ENCODE measurements at places on chromosomes 4 and X.

DNA sequence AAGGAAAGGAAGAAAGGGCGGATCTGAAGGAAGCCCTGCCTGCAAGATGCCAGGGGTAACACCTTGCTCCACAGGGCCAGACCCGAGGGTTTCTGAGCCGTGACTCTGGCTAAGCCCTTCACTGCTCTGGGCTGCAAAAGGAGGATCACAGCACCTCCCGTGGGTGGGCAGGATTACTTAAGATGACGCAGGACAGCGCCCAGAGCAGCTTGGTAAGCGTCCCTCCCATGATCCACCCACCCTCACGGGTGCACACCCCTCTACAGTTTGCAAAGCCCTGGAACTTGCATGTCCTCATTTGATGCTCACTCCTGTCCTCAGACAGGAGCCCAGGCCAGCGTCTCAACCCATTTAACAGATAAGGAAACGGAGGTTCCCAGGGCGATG is 64.9 kb downstream of the CRMP1 start:
- no peaks in the 10 kb centered on the region for H3K36me3 ChIP-seq
- no peak overlapping the region for H3K27ac ChIP-seq
- no peak overlapping the region for H3K4me3 ChIP-seq
- no peak for DNase-seq
- H3K4me1 ChIP-seq = no peaks in the 10 kb centered on the region

GRCh38 chr4:6529021-6529420 is 46.0 kb upstream of the MAN2B2 start:
- H3K27ac ChIP-seq = no peak overlapping the region
- no peak for DNase-seq
- H3K27me3 ChIP-seq = peaks cover 50% of the 10 kb centered on the region

- no peak overlapping the region for H3K4me3 ChIP-seq
- H3K36me3 ChIP-seq = no peaks in the 10 kb centered on the region
- H3K27me3 ChIP-seq = no peaks in the 10 kb centered on the region
- H3K4me1 ChIP-seq = peaks cover 9% of the 10 kb centered on the region
- H3K27ac ChIP-seq = peak overlapping the region; percentile 50
These were observed 3.4 kb upstream of the RRAGB start for GRCh38 chrX:55714161-55714560.

- H3K27ac ChIP-seq = no peak overlapping the region
- no peaks in the 10 kb centered on the region for H3K36me3 ChIP-seq
These were observed 602.7 kb upstream of the PCDH7 start for GRCh38 chr4:30117433-30117832.

DNA sequence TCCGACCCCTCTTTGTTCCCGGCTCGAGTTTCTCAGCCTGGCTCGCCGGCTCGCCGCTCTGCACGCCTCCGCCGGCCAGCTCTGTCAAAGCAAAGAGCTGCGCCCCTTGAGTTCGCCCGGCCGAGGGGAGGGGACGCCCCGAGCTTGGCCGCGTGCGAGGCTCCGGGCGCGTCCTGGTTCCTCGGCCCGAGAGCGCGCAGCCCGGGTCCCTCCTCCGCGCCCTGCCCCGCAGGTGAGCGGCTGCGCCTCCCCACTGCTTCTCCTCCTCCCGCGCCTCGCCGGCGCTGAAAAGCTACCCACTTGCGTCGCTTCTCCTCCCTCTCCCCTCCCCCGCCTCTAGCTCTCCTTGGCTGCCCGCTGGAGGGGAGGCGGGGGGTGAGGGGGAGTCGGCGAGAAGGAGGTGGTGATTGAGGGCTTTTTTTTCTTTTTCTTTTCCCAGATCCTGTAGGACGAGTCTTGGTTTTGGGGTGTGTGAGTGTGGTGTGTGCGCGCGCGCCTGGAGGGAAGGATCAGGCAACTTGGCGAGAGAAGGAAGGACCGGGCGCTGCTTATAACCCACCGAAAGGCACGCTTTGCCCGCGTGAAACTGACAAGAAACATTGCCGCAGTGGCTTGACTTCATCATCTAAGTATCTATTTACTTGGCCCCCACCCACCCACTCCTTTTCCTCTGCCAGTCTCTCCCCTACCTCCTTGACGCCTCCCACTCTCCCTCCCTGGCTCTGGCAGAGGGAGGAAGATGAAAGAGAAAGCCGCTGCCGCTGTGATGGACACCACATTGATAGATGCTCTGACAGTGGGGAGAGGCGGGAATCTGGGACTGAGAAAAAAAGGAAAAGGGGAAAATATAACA is at the start of gene LEF1:
Gene LEF1 (minus strand): TSS at position 262 of the 853 bp plus-strand sequence. CDS start 1,165 bp downstream, outside the sequence.
- H3K27ac ChIP-seq = peak within 1 kb of the TSS; percentile 48
- H3K36me3 ChIP-seq = no peaks in the 10 kb centered on the region
- H3K4me3 ChIP-seq = peak within 1 kb of the TSS; percentile 49
- DNase-seq = peak; percentile 83

GRCh38 chr4:185211641-185212040 is 2.2 kb downstream of the SNX25 start:
- H3K27me3 ChIP-seq = peaks cover 67% of the 10 kb centered on the region
- H3K36me3 ChIP-seq = no peaks in the 10 kb centered on the region
- H3K4me3 ChIP-seq = no peak overlapping the region
- DNase-seq = no peak

GRCh38 chr4:63017300-63017699 is 1392.0 kb downstream of the TECRL start:
- H3K27ac ChIP-seq = no peak overlapping the region
- no peaks in the 10 kb centered on the region for H3K27me3 ChIP-seq
- DNase-seq = no peak
- no peak overlapping the region for H3K4me3 ChIP-seq
- H3K4me1 ChIP-seq = no peaks in the 10 kb centered on the region
- no peaks in the 10 kb centered on the region for H3K36me3 ChIP-seq

DNA sequence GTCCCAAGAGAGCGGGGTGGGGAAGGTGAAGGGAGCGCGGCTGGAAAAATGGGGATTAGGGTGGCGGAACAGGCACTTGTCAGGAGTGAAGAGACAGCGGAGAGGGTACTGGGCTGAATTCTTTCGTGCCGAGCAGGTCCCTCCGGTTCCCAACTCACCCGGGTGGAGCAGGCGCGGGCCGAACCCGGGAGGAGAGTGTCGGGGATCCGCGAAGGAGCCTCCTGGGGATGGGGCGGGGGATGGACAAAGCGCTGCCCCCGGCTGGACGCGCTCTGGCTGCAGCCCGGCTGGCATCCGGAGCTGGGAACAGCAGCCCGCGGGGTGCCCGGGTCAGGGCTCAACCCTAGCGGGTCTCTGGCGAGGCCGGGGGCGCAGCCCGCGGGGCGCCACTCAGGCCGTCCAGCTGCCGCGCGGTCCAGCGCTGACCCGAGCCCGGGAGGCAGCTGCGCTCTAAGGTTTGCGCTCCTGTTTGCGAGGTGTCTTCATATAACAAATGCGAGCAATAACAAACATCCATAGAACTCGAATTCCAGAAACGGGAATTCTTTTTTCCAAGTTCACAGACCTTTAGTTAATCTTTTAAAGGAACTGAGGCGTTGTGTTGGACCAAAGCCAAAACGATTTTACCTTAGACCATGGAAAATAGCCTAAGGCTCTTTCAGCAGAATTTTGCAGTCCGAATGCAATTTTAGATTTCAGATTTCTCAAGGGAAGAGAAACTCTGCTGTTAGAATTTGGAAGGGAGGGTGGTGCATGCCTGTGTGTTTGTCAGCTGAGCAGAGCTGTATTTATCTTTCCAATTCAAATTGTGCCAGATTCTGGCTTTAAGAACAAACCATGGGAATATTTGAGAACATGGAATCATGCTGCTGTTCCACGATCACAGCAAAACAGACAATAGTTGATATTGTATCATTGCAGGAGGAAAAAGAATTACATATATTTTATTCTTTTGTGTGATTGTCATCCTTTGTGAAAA is 744 bp downstream of the NPY5R start:
- H3K27ac ChIP-seq = no peak overlapping the region
- H3K27me3 ChIP-seq = peaks cover 81% of the 10 kb centered on the region
- H3K36me3 ChIP-seq = no peaks in the 10 kb centered on the region

GRCh38 chrX:131677655-131678628 is 134.1 kb downstream of the OR13H1 start:
- H3K36me3 ChIP-seq = no peaks in the 10 kb centered on the region
- H3K4me1 ChIP-seq = no peaks in the 10 kb centered on the region
- DNase-seq = no peak
- H3K27me3 ChIP-seq = no peaks in the 10 kb centered on the region
- H3K4me3 ChIP-seq = no peak overlapping the region

- DNase-seq = no peak
- peak overlapping the region; percentile 43 for H3K4me3 ChIP-seq
- H3K36me3 ChIP-seq = no peaks in the 10 kb centered on the region
- peak overlapping the region; percentile 86 for H3K27ac ChIP-seq
- H3K27me3 ChIP-seq = no peaks in the 10 kb centered on the region
These were observed 38.2 kb downstream of the NLGN3 start for GRCh38 chrX:71182871-71183270.

Measured in left lung (tissue), 14 donors.